ENCODE measurements at places on chromosomes 1 and 21.
A peak's percentile ranks its signal among the peaks of the same experiment; 100 is the strongest.

DNA sequence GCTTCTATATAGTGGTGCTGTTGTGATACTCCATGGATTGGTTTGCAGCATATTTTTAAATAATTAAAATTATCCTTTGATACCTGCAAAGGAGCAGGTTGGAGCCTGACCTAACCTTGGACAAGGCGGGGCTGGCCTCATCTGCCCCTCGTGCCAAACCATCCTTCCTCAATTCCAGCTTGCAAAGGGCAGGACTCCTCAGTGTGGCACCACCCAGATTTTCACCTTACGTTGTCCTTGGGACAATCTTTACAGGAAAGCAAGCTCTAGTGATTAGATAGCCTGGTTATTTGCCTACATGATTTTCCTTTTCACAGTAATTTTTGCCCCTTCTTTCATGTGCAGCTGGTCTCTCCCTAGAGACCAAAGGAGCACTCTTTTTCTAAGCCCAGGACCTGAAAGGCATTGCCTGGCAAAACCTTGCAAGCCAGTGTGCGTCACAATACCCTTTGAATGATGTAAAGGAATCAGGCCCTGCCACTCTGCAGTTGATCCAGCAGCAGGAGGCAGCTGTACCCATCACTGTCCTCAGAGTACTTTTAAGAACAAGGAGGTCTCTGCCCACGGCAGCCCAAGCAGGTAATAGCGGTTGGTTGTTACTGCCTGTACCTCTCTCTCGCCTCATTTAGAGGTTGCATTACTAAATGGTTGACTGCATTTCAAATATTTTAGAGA lies 99.4 kb downstream of the ADSS2 start:
- no peak for DNase-seq

- DNase-seq = no peak
Observed at GRCh38 chr1:245485996-245486395, 331.2 kb downstream of the KIF26B start.

- no peak for DNase-seq
Observed at GRCh38 chr1:41391834-41392527, 30.7 kb downstream of the FOXO6 start.

DNA sequence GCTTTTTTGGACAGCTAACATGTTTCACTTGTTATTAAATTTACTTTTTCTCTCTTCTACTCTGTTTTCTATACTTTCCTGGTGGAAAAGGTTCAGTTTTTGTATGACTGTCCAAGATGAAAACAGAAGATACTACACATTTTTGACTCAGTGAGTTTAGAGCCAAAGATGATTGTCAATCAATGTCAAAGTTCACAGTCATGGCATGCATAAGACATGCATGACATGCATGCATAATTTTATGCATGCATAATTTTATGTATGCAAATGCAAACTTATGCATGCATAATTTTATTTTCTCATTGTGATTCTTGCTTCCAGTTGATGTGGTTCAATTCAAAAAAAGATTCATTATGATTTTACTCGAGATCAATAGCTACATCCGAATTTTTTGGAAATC lies 48.1 kb upstream of the TMPRSS15 start:
- DNase-seq = no peak

- no peak for DNase-seq
Observed at GRCh38 chr21:14483296-14483695, 62.8 kb downstream of the SAMSN1 start.

DNA sequence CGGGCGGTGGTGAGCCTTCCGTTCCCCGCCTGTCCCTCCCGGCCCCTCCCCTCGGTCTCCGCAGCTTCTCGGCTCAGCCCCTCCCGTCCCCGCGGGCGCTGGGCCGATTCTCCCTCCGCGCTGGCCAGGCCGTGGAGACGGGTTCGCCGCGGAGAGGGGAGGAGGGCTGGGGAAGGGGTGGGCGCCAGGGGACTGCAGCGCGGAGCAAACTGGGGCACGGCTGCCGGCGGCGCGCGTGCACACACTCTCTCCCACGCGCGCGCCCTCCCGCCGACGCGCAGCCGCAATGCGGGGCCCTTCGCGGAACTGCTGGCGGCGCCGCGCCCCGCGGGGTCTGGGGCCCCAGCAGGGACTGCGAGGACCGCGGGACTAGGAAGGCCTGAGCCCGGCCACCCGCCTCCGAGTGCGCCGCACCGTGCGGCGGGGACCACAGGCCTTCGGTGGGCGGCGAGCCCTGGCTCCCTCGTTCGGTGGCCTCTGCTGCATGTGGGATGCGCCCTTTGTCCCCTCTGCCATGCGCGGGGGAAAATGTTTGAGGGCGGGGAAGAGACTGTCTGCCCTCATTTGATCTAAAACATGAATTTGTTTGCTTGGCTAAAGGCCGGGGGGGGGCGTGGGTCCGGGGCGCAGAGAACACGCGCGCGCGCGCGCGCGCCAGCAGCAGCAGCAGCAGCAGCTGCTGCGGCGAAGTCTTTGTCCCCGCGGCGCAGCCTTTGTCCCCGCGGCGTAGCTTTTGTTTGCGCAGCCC lies 90.7 kb upstream of the VAMP3 start:
- peak; percentile 35 for DNase-seq

DNA sequence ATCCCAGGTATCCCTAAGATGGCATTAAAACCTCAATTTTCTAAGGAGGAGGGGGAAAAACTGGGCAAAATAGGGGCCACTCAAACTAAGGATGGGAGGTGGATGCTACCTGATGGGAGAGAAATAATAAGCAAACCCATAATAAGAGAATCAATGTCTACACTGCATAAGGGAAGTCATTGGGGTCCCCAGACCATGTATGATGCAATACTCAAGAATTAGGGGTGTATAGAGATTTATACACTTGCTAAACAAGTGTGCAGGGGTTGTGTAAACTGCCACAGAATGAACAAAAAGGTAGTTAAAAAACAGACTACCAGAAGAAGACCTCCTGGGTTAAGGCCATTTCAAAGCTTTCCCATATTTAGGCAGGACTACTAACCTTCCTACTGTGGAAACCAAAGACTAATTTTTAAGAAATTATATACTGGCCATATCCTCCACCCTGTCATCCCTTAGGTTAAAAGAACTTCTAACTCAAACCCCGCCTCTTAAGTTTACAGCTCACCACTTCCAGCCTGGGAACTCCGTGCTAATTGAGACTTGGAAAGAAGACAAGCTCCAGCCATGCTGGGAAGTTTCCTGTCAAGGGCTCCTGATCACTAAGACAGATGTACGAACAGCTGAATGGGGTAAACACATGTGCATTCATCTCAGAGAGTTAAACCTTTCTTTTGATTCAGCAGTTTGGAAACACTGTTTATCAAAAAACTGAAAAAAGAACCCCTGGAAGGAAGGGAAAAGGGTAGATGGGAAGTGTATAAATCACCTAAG lies 64.4 kb upstream of the TLR5 start:
- DNase-seq = no peak

- no peak for DNase-seq
Observed at GRCh38 chr1:36784147-36784859, 250.0 kb downstream of the GRIK3 start.

GRCh38 chr1:70436622-70437251 lies 25.7 kb downstream of the CTH start:
- DNase-seq = no peak

GRCh38 chr1:59045137-59045536 lies 251.8 kb upstream of the FGGY start:
- no peak for DNase-seq
